HCT116 (cell line): ENCODE measurements at places on chromosomes 2 and 18. TPM values are rescaled to one million over a fixed set of nuclear protein-coding genes. Genes with fewer than 3 reads are reported as not detected.

Gene REG1B
- 4.2 TPM for total RNA-seq

Gene DNAJC5G
- total RNA-seq, result 2.5 TPM

Gene PSMA8
- not detected for total RNA-seq

Gene AOX1
- total RNA-seq, result 0.71 TPM

Gene CERKL
- total RNA-seq, result 0.66 TPM

Gene ITPRIPL1
- 12.4 TPM for total RNA-seq

Gene IL1RL1
- not detected for total RNA-seq

Gene ECEL1
- not detected for total RNA-seq

Gene GKN1
- total RNA-seq, result not detected

Gene CCDC150
- 29.2 TPM for total RNA-seq

Gene CTAGE1
- total RNA-seq, result not detected

Gene NCKAP5
- total RNA-seq, result 0.30 TPM

Gene CNTNAP5
- not detected for total RNA-seq

Gene PROM2
- total RNA-seq, result 11.9 TPM

Gene CCDC148
- total RNA-seq, result 0.59 TPM

Gene PSD4
- 12.6 TPM for total RNA-seq

Gene MGAT5
- 34.0 TPM for total RNA-seq

Gene RBBP8
- total RNA-seq, result 66.6 TPM

Gene SIGLEC15
- not detected for total RNA-seq

Gene PIEZO2
- 0.34 TPM for total RNA-seq

Gene DSG1
- not detected for total RNA-seq

Gene GALR1
- not detected for total RNA-seq

Gene GPC1
- 79.1 TPM for total RNA-seq

Gene DCC
- not detected for total RNA-seq

Gene CAVIN2
- 0.27 TPM for total RNA-seq

Gene KCNG2
- total RNA-seq, result not detected

Gene ALPI
- total RNA-seq, result not detected

Gene ZDBF2
- total RNA-seq, result 9.2 TPM

Gene MAPRE3
- total RNA-seq, result 12.1 TPM

Gene MITD1
- 20.7 TPM for total RNA-seq

Gene CPO
- 0.32 TPM for total RNA-seq

Gene NR4A2
- 17.9 TPM for total RNA-seq

Gene MAB21L4
- total RNA-seq, result not detected

Gene SLC9A2
- 1.4 TPM for total RNA-seq

Gene VSNL1
- total RNA-seq, result 4.6 TPM

Gene FIGN
- not detected for total RNA-seq

Gene ARHGAP28
- not detected for total RNA-seq

Gene DNER
- total RNA-seq, result 2.9 TPM

Gene STK39
- 118 TPM for total RNA-seq

Gene MC4R
- total RNA-seq, result not detected
